T-helper 9 cell (primary cell): ENCODE measurements at places on chromosomes 2 and 18.
A peak's percentile ranks its signal among the peaks of the same experiment; 100 is the strongest.

- no peak for DNase-seq
Measured at GRCh38 chr2:39851651-39852110, 72.6 kb upstream of the THUMPD2 start.

- DNase-seq, result no peak
Measured at GRCh38 chr2:162435676-162436075, 91.7 kb downstream of the GCA start.

DNA sequence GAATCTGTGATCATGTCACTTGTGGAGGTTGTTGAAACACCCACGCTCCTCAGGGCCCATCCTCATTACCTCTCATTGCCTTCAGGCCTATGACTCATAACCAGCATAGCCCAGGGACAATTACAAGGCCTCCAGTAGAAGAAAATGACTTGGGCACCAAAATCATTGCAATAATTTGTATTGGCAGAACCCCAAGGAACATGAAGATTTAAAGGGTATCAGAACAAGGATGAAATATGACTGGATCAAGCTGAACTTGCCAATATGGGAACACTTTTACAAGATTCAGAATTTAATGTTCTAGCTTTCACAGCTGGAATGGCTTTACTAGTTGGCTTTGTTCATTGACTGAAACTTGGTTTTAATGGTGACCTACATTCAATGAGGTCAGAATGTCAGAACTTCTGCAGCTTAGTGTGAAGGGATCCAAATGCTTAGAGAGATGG is 156.4 kb downstream of the COPS8 start:
- DNase-seq, result no peak

DNA sequence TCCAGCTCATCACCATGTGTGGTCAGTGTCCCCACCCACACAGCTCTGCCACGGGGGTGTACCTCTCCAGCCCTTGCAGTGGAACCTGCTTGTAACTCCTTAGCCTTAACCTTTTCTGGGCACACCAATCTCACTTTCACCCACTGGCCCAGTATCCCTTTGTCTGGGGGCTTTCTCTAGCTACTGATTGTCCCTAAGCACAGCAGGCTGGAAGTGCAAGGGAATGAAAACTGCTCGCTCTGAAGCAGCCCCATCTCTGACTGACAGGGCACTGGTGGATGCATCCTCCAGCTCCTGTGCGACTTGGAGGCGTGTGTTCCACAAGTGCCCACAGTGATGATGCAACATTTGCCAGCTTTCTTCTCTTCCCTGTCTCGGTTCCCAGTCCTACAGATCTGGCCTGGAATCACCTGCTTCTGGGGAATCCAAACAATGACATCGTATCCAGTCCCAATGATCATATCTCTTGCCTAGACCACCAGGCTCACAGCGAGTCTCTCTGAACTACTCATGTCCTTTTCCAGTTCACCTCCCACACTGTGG is 33.6 kb downstream of the SCTR start:
- no peak for DNase-seq

- no peak for DNase-seq
Measured at GRCh38 chr2:36549165-36549574, 48.8 kb downstream of the FEZ2 start.

DNA sequence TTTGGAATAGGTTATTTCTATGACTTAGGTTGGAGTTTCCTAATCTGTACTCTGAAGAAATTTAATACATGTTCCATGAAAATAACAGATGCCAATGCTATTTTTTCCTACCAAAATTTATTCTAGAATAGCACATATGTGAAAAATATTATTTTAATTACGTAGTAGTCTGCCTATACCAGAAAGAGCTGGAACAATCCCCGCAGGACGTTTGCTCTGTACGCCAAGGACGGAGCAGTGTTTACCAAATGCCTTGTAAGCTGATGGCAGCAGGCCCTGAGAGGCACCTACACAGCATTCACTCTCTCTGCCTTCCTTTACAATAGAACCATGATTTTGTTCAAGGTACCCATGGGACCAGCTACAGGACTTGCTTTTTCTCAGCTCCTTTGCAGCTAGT is 16.8 kb upstream of the SLC1A4 start:
- DNase-seq, result no peak

- DNase-seq, result no peak
Measured at GRCh38 chr2:104518256-104518655, 335.7 kb upstream of the POU3F3 start.

DNA sequence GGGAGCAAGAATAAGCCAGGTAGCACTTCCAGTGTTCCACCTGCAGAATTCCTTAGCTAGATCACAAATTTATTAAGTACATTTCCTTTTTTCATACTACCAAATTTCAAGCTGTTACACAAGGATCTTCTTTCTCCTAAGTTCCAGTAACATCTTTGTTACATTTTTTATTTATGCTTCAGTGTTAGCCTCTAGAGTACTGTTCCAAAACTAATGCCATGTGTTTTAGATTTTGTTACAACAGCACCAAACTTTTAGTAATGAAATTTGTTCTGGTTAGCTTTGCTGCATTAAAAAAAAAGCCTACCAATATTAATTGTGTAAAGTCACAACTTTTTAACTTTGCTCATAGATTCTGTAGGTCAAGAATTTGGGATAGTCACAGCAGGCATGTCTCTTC is 161.1 kb downstream of the CAMKMT start:
- DNase-seq, result no peak

DNA sequence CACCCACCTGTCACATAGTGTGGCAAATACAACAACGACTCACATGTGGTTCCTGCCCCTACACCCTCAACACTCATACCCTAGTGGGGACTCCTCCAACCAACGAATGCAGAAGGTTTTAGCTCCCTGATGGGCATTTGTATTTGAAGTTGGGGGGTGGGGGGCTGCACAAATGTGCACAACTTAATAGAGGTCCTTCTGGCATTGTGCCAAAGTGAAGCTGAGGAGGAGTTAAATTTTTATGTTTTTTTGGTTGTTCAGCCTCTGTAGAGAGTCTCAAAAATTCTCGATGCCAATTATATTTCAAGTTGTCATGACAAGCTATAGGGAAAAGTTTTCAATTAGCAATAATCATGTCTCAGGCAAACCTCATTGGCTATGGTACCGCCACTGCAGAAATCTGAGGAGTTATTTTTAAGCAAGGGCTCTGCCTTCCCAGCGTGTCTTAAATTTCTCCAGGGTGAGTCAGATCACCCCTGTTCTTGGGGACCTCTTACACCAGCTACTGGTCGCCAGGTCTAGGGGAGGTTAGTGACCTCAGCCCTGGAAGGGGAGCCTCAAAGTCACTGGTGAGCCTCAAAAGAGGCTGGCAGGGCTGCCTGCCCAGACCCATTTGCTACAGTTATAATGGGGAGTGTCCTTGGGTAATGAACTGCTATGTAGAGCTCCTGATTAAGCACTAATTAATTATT is 102.7 kb upstream of the TAF1B start:
- DNase-seq, result no peak

DNA sequence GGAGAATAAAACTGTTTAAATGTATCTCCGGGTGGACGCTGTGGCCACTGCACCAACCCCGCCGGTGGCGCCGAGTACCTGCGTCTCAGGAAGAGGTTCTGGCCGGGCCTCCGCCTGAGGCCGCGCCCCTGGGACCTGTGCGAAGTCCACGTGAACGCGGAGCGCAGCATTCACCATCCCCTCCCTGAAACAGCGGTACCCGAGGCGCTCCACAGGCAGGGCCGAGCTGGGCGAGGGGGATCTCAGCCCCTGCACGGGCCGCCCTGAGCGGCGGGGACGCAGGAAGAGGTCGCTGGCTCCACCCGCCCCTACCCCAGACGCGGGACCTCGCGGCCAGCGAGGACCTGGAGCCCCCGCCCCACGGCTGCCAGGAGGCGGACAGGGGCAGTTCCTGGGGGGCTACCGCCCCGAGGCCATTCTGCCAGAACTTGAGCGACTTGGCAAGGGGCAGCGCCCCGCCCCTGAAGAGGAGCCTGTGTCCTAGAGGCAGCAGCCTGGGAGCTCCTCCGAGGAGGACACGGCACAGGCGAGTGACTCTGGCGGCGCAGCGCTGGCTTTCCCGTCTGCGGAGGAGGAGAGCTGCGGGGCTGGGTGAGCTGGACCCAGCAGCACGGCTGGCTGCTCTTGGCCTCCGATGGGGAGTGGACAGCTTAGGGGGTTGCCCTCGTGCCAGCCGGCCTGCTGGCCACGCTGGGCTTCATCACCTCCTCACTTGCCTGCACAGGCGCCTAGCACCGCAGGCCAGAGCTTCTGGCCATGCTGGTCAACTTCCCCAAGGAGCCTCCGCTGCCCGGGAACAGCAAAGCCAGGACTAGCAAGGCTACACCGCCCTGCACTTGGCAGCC is 9.7 kb upstream of the TEKT4 start:
- DNase-seq, result no peak

DNA sequence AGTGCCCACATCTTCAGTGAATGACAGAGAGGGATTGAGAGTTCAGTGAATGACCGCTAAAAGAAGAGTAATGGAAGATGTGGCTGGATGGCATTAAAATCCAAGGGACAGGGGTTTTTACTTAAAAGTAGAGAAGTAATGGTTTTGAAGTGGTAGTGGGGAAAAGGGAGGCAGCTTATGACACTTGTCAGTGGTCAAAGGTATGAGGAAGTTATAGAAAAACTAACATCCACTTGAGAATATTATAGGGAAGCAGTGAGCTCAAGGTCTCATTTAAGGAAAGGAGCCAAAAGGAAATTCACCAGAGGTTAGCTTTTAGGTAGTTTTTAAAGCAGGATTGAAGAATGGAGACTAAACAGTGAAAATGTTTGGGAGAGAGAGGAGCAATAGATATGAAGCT is 24.3 kb downstream of the CDK15 start:
- no peak for DNase-seq

DNA sequence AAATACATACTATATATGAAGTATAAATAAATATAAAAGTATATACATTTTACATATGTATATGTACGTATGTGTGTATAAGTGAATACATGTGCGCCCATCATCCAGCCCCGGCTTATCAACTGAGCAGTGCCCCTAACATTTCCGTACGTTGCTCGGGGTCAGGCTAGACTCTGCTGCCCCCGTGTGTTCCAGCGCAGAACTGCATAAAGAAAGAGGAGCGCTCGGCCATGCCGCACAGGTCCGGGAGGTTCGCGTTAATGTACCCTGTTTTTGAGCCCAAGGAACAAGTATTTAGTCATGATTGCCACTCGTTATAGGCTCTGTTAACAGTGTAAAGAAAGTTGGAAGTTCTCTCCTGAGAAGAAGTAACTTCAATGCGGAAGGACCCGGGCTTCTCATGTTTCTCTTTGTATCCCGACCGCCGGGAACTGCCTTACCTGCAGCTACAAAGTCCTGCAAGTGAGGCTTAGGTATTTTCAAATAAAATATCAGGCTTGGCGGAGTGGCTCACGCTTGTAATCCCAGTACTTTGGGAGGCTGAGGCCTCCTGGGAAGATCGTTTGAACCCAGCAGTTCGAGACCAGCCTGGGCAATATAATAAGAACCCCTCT is 55.7 kb downstream of the CD8B2 start:
- peak; percentile 71 for DNase-seq

GRCh38 chr2:160317181-160318099 is 117.4 kb upstream of the ITGB6 start:
- no peak for DNase-seq

GRCh38 chr2:202636213-202636513 is 1.4 kb downstream of the FAM117B start:
- DNase-seq, result no peak

DNA sequence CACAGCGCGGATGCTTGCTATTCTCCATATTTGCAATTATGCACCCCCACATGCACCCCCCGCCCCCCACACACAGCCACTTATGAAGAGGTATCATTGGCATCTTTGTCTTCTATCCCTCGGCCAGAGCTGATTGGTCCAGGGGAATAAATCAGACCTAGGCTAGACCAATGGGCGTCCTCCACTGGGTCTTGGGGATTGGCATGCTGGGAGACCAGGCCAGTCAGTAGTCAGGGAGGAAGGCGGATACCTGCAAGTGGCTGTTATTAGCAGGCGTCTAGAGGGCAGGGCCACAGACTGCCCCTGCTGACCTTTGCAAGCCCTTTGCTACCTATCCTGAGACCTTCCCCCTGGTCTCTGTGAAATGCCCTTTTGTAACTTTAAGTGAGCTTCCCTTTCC is 30.0 kb downstream of the ATOH8 start:
- no peak for DNase-seq

GRCh38 chr2:232549655-232550353 is 553 bp downstream of the TIGD1 start:
- no peak for DNase-seq

- no peak for DNase-seq
Measured at GRCh38 chr2:58515827-58516573, 274.9 kb upstream of the FANCL start.

DNA sequence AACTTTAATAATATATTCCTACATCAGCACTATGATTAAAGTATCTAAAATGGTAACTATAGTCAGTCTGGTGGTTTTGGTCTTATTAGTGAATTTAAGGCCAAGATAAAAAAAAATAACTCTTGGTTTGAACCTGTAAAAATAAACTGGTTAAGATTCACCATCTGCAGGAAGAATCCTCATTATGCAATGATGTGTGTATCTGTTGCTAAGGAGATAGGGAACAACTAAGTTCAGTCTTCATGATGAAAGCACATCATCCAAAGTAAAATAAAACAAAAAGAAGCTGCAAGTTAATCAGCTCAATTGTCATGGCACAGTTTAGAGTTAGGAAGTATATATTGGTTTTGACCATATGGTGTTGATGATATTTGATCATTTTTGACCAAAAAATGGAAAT is 466.0 kb downstream of the NYAP2 start:
- DNase-seq, result no peak

DNA sequence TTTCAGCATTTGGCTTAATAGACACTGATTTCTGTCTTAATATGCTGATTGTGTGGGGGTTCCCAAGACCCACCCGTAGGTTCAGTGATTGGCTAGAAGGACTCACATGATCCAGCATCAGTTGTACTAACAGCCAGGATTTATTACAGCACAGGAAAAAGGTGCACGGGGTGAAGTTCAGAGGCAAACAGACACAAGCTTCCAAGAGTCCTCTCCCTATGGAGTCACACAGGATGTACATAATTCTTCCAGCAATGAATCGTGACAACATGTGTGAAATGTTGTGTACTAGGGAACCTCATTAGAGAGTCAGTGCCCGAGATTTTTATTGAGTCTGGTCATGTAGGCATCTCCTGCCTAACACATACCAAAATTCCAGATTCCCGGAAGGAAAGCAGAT is 52.8 kb downstream of the GALNT1 start:
- no peak for DNase-seq

- no peak for DNase-seq
Measured at GRCh38 chr2:117953231-117953630, 60.6 kb downstream of the CCDC93 start.

GRCh38 chr2:68214381-68214780 is 38.0 kb downstream of the PPP3R1 start:
- no peak for DNase-seq

- DNase-seq, result no peak
Measured at GRCh38 chr2:168732100-168732499, 70.3 kb upstream of the NOSTRIN start.

- no peak for DNase-seq
Measured at GRCh38 chr2:38682008-38682575, 16.2 kb downstream of the GALM start.

GRCh38 chr2:127901339-127902056 is 15.7 kb upstream of the AMMECR1L start:
- DNase-seq, result no peak

GRCh38 chr18:2882201-2882600 is 35.4 kb downstream of the EMILIN2 start:
- DNase-seq, result no peak
